SK-N-SH treated with all-trans-retinoic acid at 6 μM for 48 hours (cell line): ENCODE measurements at places on chromosomes 5 and 9.

- no peak for ATAC-seq
These were observed 102.1 kb upstream of the PAPPA start for GRCh38 chr9:116051528-116051927.

GRCh38 chr5:125579182-125579581 lies 832.7 kb upstream of the ZNF608 start:
- ATAC-seq = no peak

- ATAC-seq = no peak
These were observed 73.0 kb downstream of the PTPDC1 start for GRCh38 chr9:94157050-94157801.

GRCh38 chr9:73149371-73150067 lies 2.1 kb upstream of the ANXA1 start:
- ATAC-seq = peak; percentile 60

- no peak for ATAC-seq
These were observed 13.2 kb upstream of the ERMP1 start for GRCh38 chr9:5846096-5846495.

DNA sequence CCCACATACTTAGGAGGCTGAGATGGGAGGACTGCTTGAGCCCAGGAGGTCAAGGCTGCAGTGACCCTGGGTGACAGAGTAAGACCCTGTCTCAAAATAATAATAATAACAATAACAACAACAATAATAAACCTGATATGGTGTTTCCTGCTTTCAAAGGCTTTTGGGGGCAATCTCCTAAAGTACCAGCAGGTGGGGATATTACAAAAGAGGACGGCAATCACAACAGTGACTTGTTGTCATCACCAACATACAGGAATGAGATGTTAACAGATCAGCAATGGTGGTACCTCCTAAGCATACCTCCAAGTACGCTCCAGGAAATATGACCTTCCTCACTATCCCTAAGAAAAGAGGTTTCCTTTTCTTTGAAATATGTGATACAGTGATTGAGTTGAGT lies 91.1 kb upstream of the RNF180 start:
- peak; percentile 66; the same call in 2 of the 3 replicates for ATAC-seq

DNA sequence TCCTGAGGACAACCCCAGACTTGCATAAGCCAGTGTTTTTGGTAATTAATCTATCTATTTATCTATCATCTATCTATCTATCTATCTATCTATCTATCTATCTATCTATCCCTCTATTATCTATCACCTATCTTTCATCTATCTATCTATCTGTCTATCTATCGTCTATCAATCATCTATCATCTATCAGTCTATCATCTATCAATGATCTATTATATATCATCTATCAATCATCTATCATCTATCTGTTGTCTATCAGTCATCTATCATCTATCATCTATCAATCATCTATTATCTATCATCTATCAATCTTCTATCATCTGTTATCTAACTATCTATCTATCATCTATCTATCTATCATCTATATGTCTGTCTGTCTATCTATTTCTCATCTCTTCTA lies 85.5 kb downstream of the PTCH1 start:
- ATAC-seq = no peak

DNA sequence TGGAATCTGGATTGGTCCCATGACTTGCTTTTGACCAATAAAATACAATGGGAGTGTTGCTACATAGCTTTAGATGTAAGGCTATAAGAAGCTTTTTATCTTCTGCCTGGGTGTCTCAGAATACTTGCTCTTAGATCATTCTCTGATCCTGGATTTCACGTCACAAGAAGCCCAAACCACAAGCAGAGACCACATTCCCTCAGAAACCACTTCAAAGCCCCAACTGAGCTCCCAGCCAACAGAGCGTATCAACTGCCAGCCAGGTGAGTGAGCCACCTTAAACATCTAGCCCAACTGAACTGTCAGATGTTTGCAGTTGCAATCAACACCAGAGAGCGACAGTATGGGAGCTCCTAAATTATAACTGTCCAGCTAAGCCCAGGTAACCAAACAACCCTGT lies 687.1 kb downstream of the TLE1 start:
- no peak for ATAC-seq

DNA sequence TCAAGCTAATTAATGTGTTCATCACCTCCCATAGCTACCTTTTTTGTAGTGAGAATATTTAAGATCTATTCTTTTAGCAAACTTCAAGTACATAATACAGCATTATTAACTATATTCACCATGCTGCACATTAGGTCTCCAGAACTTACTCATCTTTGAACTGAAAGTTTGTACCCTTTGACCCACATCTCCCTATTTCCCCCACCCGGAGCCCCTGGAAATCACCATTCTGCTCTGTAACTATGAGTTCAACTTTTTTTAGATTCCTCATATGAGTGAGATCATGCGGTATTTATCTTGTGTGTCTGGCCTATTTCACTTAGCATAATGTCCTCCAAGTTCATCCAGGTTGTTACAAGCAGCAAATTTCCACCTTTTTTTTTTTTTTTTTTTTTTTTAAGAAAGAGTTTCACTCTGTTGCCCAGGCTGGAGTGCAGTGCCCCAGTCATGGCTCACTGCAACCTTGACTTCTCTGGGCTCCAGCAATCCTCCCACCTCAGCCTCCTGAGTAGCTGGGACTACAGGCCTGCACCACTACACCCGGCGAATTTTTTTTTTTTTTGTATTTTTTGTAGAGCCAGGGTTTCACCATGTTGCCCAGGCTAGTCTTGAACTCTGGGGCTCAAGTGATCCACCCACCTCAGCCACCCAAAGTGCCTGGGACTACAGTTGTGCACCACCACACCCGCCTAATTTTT lies 100.4 kb upstream of the SAP30L start:
- ATAC-seq = no peak

DNA sequence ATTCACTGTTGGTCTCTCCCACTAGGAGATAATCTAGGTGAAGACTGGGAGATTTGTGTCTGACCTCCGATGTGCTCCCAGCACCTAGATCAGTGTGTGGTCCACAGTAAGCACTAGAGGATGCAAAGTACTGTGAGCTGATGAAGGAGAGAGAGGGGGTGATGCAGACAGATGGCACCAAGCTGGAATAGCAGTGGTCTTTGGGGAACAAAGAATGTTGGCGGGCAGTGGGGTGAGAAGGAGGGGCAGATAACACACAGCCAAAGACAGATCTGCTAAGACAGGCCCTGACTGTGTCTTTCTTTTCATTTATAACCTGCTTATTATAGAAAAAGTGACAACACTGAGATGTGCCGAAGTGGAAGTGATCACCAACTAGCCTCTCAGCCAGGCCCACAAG lies 37.5 kb downstream of the ERGIC1 start:
- ATAC-seq = no peak

- ATAC-seq = no peak
These were observed 35.8 kb upstream of the LCP2 start for GRCh38 chr5:170333161-170333910.

GRCh38 chr9:103661663-103662062 lies 432.4 kb upstream of the SMC2 start:
- ATAC-seq = 0 out of 3 replicates have a peak, but pooled peaks have one; percentile 42

DNA sequence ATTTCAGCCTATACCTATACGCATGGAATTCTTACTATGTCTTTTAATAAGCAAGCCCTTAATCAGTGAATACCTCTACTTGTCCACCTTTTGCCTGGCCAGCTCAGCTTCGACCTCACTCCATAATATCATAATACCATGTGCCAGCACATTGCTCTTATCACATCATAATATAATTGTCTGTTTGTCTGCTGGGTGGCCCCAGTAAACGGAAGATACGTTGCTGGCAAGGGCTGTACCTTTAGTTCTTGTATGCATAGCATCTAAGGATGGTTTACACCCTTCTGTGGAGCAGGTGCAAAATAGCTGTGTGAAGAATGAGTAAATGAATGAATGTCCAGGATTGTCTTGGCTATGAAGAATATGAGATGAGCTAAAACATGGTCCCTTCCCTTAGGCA lies 29.9 kb downstream of the SV2C start:
- no peak for ATAC-seq

DNA sequence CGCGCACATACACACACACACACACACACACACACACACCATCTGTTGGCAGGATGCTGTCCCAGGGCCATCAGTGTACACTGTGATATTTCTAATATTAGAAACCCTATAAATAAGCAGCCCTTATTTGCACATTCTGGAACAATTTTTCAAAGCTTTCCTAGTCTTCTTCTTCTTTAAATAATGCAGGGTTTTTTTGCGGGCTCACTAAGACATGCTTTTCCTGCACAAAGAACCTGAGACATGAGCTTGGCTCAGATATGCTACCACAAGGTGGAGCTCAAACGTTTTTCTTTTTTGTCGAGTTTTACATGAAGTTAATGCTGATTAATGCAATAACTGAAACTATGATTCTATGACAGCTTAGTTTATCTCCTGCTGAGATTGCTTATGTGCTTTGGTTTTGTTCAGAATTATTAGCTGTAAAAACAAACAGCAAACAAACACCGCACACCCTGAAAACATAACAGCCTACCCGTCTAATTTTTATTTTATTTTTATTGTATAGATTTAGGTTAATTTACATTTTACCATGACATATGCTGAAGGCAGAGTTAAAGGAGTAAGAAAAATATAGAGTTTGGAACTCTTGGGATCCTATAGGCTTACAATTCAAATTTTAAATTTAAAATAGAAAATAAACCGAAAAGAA lies 95.8 kb downstream of the ALDH1A1 start:
- ATAC-seq = peak; percentile 81

DNA sequence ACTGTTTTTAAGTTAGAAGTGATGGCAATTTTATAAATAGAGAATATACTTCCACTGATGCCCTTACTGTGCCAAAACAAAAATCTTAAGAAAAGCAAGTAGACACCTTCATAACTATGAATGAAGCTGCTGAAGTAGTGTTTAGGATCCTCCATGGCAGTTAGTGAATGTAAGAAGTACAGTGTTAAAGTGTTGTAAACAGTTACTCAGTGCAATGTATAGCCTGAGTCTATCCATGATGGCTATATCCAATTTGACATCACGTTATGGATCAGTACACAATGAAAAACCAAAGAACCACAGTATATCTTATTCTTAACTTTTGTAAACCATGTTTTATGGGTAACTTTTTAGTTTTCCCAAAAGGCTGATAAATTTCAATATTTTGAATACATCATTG lies 7.1 kb downstream of the CCNG1 start:
- ATAC-seq = no peak

- ATAC-seq = peak; percentile 15
These were observed 2.7 kb upstream of the LCN12 start for GRCh38 chr9:136949239-136949816.

- no peak for ATAC-seq
These were observed 31.2 kb downstream of the CEP72 start for GRCh38 chr5:643351-643801.

- no peak for ATAC-seq
These were observed 813.8 kb upstream of the DMAC1 start for GRCh38 chr9:8613346-8613825.

GRCh38 chr5:178194026-178194425 lies 6.9 kb upstream of the GMCL2 start:
- no peak for ATAC-seq

DNA sequence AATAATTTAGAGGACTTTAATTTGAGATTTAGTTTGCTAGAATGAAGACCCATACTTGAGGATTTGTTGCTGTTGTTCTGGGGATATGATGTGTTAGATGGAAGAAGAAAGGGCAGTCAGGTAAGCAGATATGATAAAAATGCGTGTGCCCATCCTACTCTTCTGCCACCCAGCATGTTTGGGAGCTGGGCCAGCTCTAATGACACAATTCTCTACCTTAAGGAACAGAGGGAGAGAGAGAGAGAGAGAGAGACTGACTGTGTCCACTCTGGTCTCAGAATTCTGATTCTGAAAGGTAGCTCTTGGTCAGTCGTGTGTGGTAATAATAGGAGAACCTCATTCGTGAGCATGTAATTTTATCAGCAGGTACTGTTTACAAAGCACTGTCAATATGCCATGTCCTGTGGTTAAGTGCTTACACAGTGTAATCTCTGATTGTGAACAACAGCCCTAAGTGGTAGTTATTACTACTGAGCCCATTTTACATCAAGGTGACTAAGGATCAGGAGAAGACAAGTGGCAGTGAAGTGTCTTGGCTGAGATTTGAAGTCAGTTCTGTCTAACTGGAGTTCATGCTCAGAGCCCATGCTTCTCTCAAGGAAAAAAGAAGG lies 307.4 kb upstream of the SEMA6A start:
- ATAC-seq = no peak

GRCh38 chr9:113624721-113625120 lies 161.2 kb downstream of the RGS3 start:
- ATAC-seq = no peak

GRCh38 chr9:2677915-2678889 lies 39.1 kb upstream of the KCNV2 start:
- no peak for ATAC-seq

- ATAC-seq = no peak
These were observed 403.2 kb upstream of the PTGER4 start for GRCh38 chr5:40276426-40277102.

DNA sequence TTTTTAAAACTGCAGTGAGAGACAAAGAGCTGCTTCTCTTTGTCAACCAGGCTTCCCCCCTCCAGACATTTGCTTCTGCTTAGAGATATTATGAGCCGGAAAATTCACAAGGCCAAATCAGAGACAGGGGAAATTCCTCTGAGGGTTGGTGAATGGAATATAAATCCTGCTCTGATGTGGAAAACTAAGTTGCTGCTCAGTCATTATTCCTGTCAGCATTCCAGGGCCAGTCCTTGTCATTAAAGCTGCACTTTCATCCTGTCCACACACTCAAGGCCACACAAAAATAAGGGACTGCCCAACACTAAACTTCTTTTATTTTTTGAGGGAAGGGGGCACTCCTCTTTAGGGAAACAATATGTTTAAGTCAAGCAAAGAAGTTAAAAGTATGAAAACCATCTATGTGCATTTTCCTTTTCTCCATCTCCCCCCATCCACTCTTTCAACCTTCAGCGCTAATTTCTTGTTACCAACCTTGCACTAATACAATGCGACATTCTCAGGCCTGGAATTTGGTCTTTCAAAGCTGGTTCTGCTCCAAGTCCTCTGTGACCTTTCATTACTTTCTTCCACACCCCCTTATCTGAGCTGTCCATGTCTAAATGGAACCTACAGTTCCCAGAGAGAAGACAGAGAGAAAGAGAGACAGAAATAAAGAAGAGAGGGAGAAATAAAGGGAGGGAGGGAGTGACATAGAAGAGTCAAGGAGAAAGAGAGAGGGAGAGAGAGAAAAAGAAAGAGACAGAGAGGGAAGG lies 118.9 kb upstream of the S1PR3 start:
- no peak for ATAC-seq

GRCh38 chr5:15105799-15106393 lies 234.3 kb upstream of the ANKH start:
- ATAC-seq = peak; percentile 91

GRCh38 chr9:33065157-33066076 lies 11.1 kb downstream of the SMU1 start:
- ATAC-seq = no peak
